Central memory CD4-positive, alpha-beta T cell (primary cell): ENCODE measurements at places on chromosomes 11 and 22.

DNA sequence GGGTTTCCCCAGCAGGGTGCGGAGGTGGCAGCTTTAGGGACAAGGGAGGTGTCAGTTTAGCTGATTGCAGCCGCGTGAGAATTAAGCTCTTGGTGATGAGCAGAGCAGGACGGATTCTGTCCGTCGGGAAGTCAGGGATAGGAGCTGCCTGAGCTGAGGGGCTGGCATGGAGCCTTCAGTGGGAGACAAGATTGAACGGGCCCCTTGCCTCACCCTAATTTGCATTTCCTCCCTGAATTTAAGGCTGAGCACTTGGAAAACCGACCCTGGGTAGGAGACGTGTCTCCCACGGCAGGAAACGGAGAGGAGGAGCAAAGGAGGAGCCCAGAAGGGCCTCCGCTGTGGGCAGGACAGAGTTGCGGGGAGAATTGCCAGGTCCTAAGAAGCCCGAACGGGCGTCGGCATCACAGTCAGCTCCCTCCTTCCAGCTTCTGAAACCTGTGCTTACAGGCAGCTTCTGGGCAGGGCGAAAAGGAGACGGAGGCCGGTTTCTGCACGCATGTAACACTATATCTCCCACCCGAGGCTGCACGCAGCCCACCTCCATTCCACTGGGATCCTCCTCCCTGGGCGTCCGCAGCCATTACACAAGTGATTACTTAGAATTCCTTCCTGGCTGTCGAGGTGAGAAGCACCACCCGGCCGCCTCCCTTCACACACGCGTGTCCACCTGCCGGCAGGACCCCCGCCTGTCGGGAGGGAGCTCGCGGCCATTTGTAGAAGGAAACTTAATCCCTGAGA is 345.8 kb downstream of the BRD1 start:
- DNase-seq: no peak

DNA sequence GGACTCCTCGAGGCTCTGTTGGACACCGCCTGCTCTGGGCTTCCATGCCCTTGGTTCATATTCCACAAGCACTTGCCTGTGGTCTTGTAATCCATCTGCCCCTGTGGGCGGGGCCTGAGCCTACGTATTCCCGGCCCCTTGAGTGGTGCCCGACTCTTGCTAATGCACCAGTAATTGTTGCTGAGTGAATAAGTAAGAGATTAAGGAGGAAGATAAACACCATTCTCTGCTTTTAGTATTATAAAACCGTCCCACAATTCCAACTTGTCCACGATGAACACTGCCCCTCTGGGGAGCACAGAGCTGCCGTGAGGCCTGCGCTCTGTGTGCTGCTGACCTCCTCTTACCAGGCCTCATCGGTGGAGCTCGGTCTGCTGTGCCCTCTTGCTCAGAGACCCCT is 50.3 kb downstream of the MICAL2 start:
- no peak for DNase-seq

DNA sequence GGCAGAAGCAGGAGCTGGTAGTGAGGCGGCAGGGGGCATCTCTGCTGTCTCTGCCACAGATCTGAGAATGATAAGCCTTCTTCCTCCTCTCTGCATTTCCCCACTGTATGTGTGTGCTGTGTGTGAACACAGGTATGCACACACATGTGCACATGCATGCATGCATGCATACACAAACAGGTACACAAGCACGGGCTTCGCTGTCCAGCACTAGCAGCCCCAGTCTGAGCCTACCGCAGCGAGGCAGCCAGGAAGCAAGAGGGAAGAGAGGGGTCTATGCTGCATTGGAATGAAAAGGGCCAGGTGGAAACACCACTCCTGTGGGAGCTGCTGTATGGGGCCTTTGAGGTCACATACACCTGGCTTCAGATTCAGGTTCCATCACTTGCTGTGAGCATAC is 62.4 kb downstream of the TMPRSS5 start:
- no peak for DNase-seq

- DNase-seq: no peak
These were observed 6.6 kb upstream of the MS4A12 start for GRCh38 chr11:60485987-60486386.

DNA sequence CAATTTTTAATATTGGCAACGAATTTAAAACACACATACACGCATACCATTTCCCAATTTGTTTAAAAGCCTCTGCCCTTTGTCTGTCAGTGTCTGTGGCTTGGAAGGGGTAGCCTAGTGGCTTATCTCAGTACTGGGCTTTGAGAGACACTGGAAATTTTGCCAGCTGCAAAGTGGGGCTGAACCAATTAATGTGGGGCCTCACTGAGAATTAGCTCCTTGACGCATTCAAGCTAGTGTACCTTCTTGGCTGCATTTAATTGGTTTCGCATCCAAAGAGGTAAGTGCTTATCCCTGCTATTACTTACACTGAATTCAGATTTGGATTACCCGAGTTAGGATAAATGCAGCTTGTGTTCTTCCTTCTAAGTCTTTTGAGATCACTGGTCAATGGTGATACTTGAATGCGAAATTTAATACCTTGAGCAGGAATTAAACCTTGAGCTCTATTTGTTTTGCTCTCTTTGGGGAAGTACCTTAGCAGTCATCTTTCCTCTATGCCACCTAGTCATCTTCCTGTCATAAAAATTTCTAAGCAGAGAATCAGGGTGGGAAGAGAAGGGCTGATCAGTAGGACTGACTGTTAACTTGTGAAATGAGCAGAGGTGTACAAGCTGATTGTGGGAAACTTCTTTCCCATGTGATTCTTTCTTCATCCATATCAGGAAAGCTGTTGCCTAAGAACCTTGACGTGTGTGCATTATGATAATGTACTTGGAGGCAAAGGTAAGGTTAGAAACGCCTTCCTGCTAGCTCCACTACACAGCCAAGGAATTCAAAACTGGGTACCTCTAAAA is 187.7 kb upstream of the E2F8 start:
- DNase-seq: no peak

- DNase-seq: no peak
These were observed 46.9 kb downstream of the DKK3 start for GRCh38 chr11:11961399-11962028.

- no peak for DNase-seq
These were observed 15.1 kb upstream of the ADORA2A start for GRCh38 chr22:24412274-24412673.

GRCh38 chr11:70016666-70017367 is 61.3 kb upstream of the ANO1 start:
- no peak for DNase-seq

GRCh38 chr11:82969811-82970210 is 68.3 kb downstream of the DDIAS start:
- no peak for DNase-seq

GRCh38 chr11:78138291-78138690 is 1.1 kb downstream of the ALG8 start:
- no peak for DNase-seq

- no peak for DNase-seq
These were observed 196.4 kb downstream of the IGLL1 start for GRCh38 chr22:23383491-23384361.

- DNase-seq: no peak
These were observed 74.2 kb upstream of the SLC25A18 start for GRCh38 chr22:17489101-17489500.

GRCh38 chr11:65492637-65493366 is 6.0 kb upstream of the MALAT1 start:
- DNase-seq: no peak

DNA sequence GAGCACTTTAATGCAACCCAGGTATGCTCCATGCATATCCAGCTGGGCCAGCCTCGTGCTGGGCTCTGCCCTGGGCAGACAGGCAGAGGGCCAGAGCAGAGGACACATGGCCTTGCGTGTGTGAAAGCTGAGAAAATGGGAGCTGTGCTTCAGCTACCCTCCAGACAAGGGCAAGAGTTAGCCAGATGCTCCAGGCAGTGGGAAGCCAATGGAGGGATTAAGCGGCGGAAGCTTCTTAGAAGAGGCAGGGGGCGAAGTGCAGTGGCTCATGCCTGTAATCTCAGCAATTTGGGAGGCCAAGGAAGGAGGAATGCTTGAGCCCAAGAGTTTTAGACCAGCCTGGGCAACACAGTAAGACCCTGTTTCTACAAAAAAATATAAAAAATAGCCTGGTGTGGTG is 9.8 kb upstream of the ARHGEF17 start:
- DNase-seq: no peak

DNA sequence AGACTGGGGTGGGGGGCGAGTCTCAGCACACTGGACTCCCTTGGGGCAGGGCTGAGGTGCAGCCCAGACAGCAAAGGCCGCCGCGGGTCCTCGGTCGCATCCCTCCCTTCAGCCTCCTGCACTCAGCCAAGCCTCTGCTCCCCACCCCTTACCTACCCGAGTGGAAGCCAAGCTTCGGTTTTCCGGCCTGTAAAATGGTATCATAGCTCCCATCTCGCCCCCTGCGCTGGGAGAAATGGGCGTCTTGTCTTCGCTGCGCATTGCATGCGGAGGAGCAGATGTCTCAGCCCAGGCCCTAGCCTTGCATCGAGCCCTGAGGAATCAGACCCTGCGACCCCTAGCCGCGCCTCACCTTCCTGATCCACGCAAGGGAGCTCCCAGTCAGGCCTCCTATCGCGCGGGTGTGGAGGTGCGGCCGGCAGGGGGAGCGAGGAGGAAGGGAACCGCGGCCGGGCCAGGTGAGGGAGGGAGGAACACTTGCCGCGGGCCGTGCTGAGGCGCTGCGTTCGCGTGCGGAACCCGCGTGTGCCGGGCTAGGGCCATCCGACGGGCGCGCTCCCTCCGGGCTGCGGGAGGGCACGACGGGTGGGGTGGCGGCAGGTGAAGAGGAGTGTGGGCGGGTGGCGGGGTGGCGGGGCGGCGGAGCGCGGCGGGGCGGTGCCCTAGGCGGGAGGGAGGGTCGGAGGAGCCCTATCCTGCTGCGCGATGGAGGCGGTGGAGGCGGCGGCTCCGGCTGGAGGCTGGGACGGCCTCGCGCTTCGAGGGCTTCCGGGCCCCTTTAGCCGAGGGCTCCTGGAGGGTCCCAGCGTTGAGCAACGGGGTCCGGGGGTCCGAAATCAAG is 4.1 kb upstream of the TBX1 start:
- DNase-seq: peak; percentile 63

GRCh38 chr22:48960980-48961660 is 866.6 kb downstream of the BRD1 start:
- no peak for DNase-seq

DNA sequence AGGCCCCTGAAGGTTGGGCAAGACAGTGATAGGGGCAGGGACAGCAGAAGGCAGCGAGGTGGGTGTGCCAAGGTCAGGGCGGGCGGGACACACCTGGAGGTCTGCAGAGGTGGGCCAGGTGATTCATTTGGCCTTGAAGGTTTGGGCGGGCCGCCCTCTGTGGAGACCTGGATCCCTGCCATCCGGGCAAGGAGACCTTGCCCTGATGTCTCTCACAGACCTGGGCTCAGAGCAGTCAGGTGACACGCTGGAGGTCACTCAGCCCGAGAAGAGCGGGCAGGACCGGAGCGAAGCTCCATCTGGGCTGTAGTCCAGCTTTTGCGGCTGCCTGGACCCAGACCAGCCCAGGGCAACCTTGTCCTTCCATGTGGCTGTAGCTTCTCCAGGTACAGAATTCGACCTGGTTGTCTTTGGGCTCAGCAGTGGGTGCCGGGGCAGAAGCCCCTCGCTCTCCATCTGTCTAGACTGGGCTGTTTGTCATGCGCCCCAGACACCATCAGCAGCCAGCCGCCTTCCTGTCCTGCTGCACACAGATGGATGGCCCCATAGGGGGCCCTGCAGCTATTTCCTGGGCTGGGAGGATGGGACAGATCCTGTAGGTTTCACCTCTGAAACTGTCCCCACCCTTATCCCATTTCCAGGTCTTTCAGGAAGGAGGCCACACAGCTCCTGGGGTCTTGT is 3.1 kb downstream of the MRGPRG start:
- DNase-seq: no peak

- DNase-seq: no peak
These were observed 66.4 kb upstream of the WNT7B start for GRCh38 chr22:46043339-46043738.

DNA sequence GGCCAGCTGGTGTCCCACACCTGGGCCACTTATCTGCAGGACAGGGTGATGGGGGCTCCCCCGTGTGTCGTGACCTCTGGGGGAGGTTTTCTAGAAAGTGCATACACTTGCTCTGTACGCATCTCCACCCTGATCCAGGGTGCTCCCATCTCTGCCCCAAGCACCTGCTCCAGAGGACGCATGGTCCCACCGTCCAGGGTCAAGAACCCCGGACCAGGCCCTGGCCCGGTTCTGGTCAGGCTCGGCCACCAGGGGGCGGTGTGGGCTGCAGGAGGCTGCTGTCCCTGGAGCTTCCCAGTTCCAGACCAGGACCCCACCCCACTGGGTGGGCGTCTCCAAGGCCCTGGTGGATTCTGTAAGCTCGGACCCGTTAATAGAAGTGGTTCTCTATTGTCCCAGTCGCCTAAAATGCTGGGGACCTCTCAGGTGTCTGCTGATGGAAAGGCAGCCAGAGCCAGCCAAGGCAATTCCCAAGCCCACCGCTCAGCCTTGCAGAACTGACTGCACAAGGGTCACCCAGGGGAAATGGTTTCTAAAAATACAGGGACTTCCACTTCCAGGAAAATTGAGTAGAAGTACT is 34.7 kb upstream of the SEPTIN5 start:
- DNase-seq: peak; percentile 7

- DNase-seq: no peak
These were observed 445.2 kb downstream of the FAM181B start for GRCh38 chr11:82288471-82288870.

- DNase-seq: no peak
These were observed 223.4 kb upstream of the PITPNB start for GRCh38 chr22:28142361-28142961.

- no peak for DNase-seq
These were observed 60.6 kb downstream of the SGSM3 start for GRCh38 chr22:40430991-40431390.

DNA sequence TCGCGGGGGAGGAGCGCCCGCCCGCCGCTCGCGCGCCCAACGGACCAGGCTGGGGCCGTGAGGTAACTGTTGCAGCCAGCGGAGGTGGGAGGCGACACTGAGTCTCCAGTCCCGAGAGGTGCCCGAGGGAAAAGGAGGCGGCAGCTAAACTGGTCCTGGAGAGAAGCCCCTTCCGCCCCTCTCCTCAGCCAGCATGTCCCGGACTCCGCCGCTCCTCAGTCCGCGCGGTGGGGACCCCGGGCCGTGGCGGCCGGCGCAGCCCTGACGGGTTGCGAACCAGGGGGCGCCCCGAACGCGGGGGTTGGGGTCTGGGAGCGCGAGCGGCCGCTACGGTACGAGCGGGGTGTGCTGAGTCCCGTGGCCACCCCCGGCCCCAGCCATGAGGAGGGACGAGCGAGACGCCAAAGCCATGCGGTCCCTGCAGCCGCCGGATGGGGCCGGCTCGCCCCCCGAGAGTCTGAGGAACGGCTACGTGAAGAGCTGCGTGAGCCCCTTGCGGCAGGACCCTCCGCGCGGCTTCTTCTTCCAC is at the start of gene PDE3B:
Gene PDE3B (plus strand): TSS at position 108 of the 529 bp plus-strand sequence. CDS start 272 bp downstream, at position 380.
- peak; percentile 61 for DNase-seq

DNA sequence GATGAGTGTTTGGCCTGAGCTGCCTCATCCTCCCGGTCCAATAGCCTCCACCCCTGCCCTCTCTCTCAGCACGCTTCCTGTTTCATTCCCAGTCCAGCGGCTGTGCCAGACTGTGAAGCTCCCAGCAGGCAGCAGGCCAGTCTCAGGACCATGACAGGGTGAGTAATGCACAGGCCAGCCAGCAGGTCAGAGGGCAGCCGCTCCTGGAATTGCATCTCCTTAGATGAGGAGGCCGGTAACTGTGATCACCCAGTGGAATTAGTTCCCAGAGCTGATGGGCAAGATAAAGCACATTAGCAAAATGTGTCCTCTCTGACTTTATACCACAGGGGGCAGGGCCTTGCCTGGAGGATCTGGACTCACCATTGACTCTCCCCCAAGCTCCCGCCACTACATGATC is 251.2 kb downstream of the ETS1 start:
- DNase-seq: no peak
